ENCODE measurements at places on chromosomes 7 and 10. TPM values are rescaled to one million over a fixed set of nuclear protein-coding genes. Genes with fewer than 3 reads are reported as not detected.

DNA sequence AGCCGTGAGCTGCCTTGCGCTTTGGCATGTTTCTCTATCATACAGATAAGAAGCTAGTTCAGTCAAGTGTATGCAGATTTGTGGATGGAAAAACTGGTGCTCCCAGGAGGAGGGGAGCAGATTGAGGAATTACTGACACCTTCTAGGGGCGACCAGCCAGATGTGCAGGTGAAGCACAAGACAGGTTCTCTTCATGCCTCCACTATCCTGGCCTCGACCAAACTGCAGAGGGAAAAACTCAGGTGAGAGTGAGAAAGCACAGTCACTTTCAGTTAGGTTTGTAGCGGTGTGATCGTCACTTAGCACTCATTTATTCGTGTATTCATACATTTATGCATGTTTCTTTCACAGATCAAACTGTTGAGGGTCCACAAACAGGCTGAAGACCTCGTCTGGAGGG is 600 bp upstream of the DBNL start:
- H3K36me3 ChIP-seq: no peaks in the 10 kb centered on the region
- H3K4me1 ChIP-seq: peaks cover 57% of the 10 kb centered on the region

- peaks cover 4% of the 10 kb centered on the region for H3K27me3 ChIP-seq
- H3K4me1 ChIP-seq: peaks cover 6% of the 10 kb centered on the region
- H3K4me3 ChIP-seq: no peak overlapping the region
- H3K27ac ChIP-seq: no peak overlapping the region
- no peaks in the 10 kb centered on the region for H3K36me3 ChIP-seq
- no peak for DNase-seq
These were observed 8.9 kb downstream of the CFAP43 start for GRCh38 chr10:104223304-104223703.

- no peak overlapping the region for H3K27ac ChIP-seq
- no peak for DNase-seq
- no peaks in the 10 kb centered on the region for H3K36me3 ChIP-seq
- no peaks in the 10 kb centered on the region for H3K27me3 ChIP-seq
- H3K4me1 ChIP-seq: no peaks in the 10 kb centered on the region
These were observed 183.4 kb upstream of the PLXNA4 start for GRCh38 chr7:132759482-132760243.

GRCh38 chr7:34759477-34760125 is 101.6 kb downstream of the NPSR1 start:
- H3K4me1 ChIP-seq: no peaks in the 10 kb centered on the region
- H3K27me3 ChIP-seq: peaks cover 3% of the 10 kb centered on the region
- H3K27ac ChIP-seq: no peak overlapping the region

GRCh38 chr7:18530224-18531179 is 35.0 kb downstream of the HDAC9 start:
- H3K4me3 ChIP-seq: no peak overlapping the region
- no peaks in the 10 kb centered on the region for H3K27me3 ChIP-seq

- peaks cover 17% of the 10 kb centered on the region for H3K36me3 ChIP-seq
- H3K4me3 ChIP-seq: peak within 1 kb of the TSS; percentile 95
- peak within 1 kb of the TSS; percentile 91 for H3K27ac ChIP-seq
- H3K4me1 ChIP-seq: peaks cover 27% of the 10 kb centered on the region
- peak; percentile 93 for DNase-seq
- H3K27me3 ChIP-seq: no peaks in the 10 kb centered on the region
These were observed at the start of gene NUB1 for GRCh38 chr7:151341357-151342101. TSS of gene NUB1 (plus strand) at chr7:151341812. CDS start at chr7:151345350, 3,538 bp downstream.

- peaks cover 50% of the 10 kb centered on the region for H3K27me3 ChIP-seq
- no peaks in the 10 kb centered on the region for H3K36me3 ChIP-seq
- no peak overlapping the region for H3K4me3 ChIP-seq
- DNase-seq: no peak
- no peak overlapping the region for H3K27ac ChIP-seq
These were observed 3.6 kb upstream of the TBX20 start for GRCh38 chr7:35257251-35258124.

GRCh38 chr7:42180806-42181205 is 56.2 kb downstream of the GLI3 start:
- H3K4me3 ChIP-seq: no peak overlapping the region
- H3K27me3 ChIP-seq: no peaks in the 10 kb centered on the region
- H3K27ac ChIP-seq: no peak overlapping the region
- H3K36me3 ChIP-seq: no peaks in the 10 kb centered on the region
- no peaks in the 10 kb centered on the region for H3K4me1 ChIP-seq

GOLGA7B gene
- 4.6 TPM for total RNA-seq

DNA sequence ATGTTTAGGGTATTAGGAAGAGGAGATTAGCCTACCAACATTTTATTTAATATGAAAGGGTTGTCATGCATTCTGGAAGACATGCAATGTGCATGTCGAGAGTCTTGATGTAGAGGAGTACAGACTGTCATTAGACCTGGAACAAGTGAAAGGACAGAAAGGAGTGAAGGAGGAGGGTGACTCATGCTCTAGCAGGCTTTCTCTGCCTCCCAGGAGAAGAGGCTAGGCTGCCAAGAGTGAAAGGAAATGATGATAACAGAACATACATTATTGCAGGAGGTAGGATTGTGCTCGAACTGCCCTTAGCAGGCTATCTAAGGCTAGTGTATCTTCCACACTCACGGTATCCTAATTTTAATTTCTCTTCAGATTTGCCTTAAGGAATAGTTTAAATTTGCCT is 228.8 kb downstream of the EXOC4 start:
- no peaks in the 10 kb centered on the region for H3K27me3 ChIP-seq
- H3K36me3 ChIP-seq: no peaks in the 10 kb centered on the region
- H3K4me3 ChIP-seq: no peak overlapping the region
- peak; percentile 8 for DNase-seq
- H3K4me1 ChIP-seq: peaks cover 62% of the 10 kb centered on the region

CALCR gene
- not detected for total RNA-seq

- no peak overlapping the region for H3K4me3 ChIP-seq
- H3K27ac ChIP-seq: no peak overlapping the region
- no peaks in the 10 kb centered on the region for H3K4me1 ChIP-seq
- DNase-seq: no peak
These were observed 149.1 kb upstream of the ADO start for GRCh38 chr10:62655337-62655994.

DNA sequence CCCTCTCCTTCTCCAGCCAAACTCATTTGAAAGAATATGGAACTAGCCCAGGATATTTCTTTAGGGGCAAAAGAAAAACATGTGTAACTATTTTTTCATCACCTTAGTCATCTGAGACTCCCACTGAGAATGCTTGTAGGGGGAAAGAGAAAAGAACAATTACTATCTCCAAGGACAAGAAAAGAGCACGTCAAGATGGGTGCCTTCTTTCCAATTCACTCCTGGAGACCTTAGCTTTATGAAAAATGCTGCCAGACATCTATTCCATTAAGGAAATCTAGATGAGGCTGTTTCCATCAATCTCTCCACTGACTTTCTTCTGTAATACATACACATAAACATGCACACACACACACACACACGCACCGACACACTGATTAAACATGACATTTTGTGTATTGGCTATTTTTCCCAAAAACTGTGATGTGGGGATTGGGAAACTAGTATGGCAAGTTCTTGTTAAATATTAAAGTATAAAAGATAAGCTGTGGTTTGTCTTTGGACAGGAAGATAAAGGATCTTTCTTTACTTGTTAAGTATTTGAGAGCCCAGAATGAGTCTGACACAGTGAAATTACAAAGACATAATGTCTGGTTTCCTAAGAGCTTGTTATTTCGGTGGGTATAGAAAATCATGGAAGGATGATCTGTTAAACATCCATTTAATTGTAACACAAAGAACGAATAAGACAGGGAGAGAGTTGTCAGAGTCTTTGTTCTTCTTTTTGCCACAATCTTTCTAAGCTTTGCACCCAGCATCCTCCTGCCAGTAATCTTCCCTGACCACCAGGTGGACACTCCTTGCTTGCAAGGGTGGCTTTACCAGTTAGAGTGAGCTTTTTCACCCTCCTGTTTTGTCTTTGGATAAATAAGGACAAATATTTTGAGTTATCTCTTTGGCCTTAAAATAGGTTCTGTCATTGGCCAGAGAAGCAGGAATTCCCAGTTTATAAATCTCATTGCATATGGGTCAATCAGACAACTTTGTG is 177.3 kb upstream of the TMEM72 start:
- H3K4me3 ChIP-seq: no peak overlapping the region
- no peaks in the 10 kb centered on the region for H3K4me1 ChIP-seq
- no peak overlapping the region for H3K27ac ChIP-seq
- no peaks in the 10 kb centered on the region for H3K27me3 ChIP-seq
- no peaks in the 10 kb centered on the region for H3K36me3 ChIP-seq

- H3K27me3 ChIP-seq: no peaks in the 10 kb centered on the region
- no peaks in the 10 kb centered on the region for H3K36me3 ChIP-seq
- no peak overlapping the region for H3K4me3 ChIP-seq
- no peak overlapping the region for H3K27ac ChIP-seq
These were observed 373.1 kb downstream of the MALRD1 start for GRCh38 chr10:19421674-19422073.

LLCFC1 gene
- total RNA-seq: not detected

DNA sequence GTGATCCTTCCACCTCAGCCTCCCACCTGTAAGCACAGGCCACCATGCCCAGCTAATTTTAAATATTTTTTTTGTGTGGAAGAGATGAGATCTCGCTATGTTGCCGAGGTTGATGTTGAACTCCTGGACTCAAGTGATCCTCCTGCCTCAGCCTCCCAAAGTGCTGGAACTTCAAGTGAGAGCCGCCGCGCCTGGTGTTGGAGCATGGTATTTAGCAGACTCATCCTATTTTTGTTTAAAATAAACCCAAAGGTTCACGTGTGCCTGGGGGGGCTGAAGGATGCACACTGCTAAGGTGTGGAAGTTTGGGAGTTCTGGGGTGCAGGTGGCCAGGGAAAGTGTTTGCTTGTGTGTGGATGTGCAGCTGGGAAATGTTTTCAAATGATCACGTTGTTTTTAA is 18.1 kb downstream of the PDGFA start:
- H3K36me3 ChIP-seq: no peaks in the 10 kb centered on the region
- no peak overlapping the region for H3K27ac ChIP-seq

FFAR4 gene
- not detected for total RNA-seq

ADRA2A gene
- total RNA-seq: 0.28 TPM

DNA sequence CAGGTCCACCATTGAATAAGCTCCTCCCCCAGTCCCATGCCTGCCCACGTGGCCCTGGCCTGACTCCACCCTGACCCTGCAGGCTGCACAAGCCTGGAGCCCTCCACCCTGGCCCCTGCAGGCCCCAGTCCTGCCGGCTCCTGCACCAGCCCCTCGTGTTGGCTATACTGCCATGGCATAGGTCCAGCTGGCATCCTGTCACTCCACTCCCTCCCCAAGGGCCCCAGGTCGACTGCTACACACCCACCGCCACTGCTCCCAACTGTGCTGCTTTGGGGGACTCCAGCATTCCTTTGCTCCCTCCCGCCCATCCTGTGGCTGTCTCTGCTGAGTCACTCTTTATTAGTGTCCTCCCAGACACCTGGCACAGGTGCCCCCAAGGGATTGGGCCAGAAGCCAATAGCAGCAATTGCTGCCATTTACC is 32.4 kb upstream of the HSPA12A start:
- H3K36me3 ChIP-seq: no peaks in the 10 kb centered on the region
- no peaks in the 10 kb centered on the region for H3K27me3 ChIP-seq
- no peaks in the 10 kb centered on the region for H3K4me1 ChIP-seq
- DNase-seq: no peak
- H3K4me3 ChIP-seq: no peak overlapping the region

DNA sequence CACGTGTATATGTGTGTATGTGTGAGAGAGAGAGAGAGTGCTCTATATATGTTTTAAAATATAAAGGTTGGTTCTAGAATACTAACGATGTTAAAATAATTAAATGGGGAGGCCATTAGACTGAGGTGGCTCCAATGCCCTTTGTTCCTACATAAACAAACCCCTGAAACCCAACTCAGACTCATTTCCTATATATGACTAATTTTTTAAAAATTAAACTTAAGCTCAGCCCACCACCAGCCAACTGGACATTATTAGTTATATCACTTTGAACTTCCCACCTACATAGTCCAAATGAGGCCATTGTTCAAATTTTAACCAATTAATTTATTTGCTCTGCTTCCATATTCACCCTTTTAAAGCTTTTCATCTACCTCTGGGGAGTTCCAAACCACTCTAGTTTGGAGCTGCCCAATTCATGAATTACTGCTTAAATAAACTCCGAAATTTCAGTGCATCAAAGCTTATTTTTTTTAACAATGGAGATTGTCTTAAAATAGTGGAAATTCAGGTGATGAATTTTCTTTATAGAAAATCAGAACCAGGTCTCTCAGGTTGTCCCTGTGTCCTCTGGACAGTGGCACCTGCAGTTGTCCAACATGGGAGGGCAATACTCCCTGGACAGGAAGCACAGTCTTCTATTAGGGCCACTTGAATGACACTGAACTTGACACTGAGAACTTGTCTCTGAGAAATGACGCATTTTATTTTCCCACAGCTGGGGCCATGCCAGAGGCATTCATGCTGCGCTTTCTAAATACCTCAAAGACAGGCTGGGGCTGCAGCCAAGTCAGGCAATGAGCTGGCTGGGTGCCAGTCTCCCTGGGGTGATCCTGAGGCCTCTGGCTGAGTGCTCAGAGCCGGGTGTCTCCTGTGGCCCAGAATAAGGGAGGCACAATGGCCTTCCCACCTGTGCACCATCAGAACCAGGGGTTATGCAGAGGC is 109.5 kb upstream of the TMEM72 start:
- DNase-seq: no peak
- H3K27ac ChIP-seq: no peak overlapping the region
- H3K36me3 ChIP-seq: no peaks in the 10 kb centered on the region
- H3K27me3 ChIP-seq: no peaks in the 10 kb centered on the region
- H3K4me3 ChIP-seq: no peak overlapping the region

DNA sequence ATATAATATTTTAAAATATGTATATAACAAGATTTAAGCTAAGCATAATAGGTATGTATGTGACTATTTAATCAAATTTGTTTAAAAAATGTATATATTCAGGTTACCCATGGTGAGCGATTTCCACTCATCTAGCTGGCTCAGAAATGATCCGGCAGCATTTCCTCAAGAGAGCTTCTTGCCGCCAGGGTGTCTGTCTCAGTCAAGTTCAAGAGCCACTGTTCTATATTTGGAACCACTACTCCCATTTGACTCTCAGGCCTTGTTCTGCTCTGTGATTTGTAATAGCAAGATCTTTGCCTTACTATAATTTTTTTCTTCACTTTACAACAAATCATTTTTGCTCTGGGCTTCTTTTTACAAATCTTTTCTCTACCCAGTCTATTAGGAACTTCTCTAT is 48.7 kb upstream of the CNTNAP2 start:
- no peak for DNase-seq
- no peaks in the 10 kb centered on the region for H3K27me3 ChIP-seq
- no peak overlapping the region for H3K27ac ChIP-seq
- H3K36me3 ChIP-seq: no peaks in the 10 kb centered on the region

- no peak overlapping the region for H3K27ac ChIP-seq
- no peaks in the 10 kb centered on the region for H3K36me3 ChIP-seq
- no peak overlapping the region for H3K4me3 ChIP-seq
- no peaks in the 10 kb centered on the region for H3K4me1 ChIP-seq
- no peaks in the 10 kb centered on the region for H3K27me3 ChIP-seq
These were observed 9.9 kb downstream of the GPR85 start for GRCh38 chr7:113076703-113077102.

VGF gene
- total RNA-seq: not detected

DNA sequence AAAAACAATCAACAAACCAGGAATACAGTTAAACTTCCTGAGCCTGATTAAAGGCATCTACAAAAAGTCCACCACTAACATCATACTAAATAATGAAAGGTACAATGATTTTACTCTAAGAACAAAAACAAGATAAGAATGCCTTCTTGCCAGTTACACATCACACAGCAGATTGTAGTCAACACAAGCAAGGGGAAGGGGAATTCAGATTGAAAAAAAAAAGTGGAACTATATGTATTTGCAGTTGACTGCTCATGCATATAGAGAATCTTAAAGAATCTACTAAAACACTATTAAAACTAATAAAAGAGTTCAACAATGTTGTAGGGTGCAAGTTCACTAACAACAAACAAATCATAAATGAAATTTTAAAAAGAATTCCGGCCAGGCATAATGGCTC is 28.5 kb downstream of the ZNF33B start:
- no peaks in the 10 kb centered on the region for H3K4me1 ChIP-seq
- H3K27ac ChIP-seq: no peak overlapping the region
- H3K4me3 ChIP-seq: no peak overlapping the region
- peaks cover 11% of the 10 kb centered on the region for H3K36me3 ChIP-seq
- DNase-seq: no peak

ABCC2 gene
- total RNA-seq: 2.7 TPM

Measured in natural killer cell (primary cell).